ENCODE measurements at places on chromosomes 7 and 10.

DNA sequence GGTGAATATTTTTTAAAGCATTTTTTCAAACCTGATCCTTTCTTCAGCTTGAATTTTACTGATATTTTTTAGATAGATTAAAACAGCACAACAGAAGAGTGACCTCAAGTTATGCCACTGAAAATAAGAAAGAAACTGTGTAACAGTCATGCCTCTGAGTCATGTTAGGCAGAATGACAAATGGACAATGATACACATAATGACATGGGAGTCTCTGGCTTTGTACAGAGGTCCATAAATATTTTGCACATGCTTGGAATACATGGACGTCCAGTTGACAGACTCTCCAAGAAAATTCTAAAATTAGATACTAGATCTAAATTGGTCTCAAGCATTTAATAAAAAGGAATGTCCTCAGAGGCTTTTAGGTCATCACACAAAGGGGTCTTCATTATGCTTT, 21.9 kb upstream of the SEMA3A start:
- DNase-seq, result peak; percentile 75

GRCh38 chr10:95447685-95448084, 113.5 kb downstream of the SORBS1 start:
- DNase-seq, result peak; percentile 53

GRCh38 chr7:150489782-150490181, 24.9 kb upstream of the GIMAP7 start:
- DNase-seq, result no peak

DNA sequence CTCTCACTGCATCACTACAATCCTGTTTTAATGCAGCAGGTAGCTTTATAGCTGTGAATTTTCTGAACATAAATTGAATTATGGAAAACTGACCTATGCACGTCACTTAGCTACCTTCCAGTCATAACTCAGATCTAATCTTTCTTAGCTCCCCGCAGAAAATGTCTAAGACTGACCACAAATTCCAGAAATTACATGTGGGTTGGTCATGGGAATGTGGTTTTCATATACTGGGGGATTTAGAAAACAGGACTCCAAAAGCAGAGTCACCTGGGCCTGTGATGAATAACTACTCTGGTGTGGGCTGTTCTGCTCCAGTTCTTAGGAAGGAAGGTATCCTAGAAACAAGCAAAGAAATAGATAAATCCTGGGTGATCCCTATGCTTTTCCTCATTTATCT, 178.4 kb upstream of the LRRTM3 start:
- DNase-seq, result peak; percentile 81

DNA sequence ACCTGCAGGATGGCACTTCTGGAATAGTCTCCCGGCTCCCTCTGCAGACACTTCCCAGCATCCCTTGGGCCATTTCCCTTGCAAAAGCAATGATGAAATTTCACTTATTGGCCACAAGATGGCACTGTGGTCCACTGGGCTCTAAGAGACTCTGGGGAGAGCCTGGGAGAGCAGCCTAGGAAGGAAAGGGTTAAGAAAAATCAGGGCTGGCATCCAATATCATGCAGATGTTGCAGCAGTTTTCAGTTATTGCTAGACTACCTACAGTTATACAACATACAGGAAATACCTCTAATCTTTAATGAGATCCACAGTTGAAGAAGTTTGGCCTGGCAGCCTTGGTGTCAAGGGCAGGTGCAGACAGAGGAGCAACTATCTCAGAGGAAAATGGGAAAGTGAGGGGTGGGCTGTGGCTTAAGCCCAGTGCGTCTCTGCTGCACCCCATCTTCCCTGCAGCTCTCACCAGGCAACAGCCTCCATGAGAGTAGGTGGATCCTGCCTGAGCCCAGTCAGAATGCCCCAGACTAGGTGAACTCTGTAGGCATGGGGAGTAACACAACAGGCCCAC, 100.2 kb upstream of the PRSS58 start:
- DNase-seq, result peak; percentile 79

DNA sequence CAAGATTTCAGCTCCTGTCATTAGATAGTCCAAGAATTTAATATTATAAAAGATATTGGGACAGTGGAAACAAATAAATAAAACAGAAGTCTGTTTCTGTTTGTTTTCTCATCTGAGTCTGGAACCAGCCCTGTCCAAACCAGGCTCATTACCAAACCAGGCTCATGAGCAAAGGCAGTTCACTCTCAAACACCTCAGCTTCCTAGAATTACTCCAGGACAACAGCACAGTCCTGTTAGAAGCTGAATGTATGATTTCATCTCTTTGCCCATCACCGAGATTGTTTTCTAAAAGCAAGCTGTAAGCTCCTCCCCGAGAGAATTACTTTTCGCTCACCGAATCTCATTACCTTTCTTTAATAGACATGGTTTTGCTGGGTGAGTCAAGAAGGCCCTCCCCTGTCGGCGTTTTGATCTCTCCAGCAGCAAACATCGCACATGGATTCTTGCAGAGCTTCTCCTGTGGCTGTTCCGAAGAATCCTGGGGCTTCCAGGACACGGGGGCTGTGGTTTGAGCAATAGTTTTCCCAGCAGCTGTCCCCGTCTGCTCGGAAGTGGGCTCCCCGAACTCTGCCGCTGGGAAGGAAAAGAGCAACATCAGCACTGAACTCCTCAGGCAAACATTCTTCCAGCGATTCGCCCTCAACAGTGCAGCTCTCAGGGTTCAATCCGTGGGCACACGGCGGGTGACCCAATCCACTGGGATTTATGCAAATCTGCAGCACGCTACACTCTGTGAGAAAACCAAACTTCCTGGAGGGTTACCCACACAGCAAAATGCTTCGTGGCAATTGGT, 112.5 kb downstream of the SVIL start:
- no peak for DNase-seq

DNA sequence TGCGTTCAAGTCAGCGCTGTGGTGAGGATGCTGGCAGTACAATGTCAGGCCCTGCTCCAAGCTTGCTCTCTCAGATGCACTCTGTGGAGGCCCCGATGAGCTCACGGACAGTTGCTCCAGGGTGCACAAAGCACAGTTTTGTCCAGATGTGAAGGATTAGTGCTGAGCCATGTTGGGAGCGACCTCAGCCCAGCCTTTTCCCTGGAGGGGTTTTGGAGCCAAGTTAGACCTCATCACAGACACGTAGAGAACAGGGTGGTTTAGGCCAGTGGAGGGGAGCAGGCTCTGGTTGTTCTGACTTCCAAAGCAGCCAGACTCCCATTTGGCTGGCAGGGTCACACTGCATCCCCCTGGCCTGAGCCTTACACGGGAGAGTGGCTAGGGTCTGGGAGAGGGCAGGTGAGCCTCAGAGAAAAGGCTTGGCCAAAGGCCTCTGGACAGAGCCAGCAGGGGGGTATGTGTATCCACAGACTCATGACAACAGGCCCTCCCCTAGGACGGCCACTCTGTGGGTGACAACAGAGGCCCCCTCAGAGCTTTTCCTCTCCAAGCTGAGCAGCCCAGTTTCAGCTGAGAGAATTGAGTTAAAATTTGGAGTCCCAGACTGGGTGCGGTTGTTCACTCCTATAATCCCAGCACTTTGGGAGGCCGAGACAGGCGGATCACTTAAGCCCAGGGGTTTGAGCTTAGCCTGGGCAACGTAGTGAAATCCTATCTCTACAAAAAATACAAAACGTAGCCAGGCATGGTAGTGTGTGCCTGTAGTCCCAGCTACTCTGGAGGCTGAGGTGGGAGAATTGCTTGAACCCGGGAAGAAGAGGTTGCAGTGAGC, 4.7 kb downstream of the PLAC9 start:
- peak; percentile 63 for DNase-seq

GRCh38 chr7:97009753-97010732, 4.7 kb downstream of the DLX6 start:
- DNase-seq, result no peak

DNA sequence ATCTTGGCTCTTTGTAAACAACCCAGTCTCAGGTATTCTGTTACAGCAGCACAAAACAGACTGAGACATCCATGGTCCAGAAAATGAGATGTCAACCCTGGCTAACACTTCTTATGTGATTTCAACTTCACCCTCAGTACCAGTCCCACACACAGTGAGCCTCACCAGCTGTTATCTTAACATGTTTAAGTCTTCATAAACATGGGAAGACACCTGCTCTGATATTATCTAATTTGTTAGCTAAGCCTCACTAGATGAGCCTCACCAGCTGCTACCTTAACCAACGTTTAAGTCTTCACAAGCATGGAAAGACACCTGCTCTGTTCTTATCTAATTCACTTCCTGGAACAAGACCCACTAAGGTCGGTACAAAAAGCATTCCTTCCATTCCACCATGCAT, 130.8 kb downstream of the CALN1 start:
- DNase-seq, result no peak

DNA sequence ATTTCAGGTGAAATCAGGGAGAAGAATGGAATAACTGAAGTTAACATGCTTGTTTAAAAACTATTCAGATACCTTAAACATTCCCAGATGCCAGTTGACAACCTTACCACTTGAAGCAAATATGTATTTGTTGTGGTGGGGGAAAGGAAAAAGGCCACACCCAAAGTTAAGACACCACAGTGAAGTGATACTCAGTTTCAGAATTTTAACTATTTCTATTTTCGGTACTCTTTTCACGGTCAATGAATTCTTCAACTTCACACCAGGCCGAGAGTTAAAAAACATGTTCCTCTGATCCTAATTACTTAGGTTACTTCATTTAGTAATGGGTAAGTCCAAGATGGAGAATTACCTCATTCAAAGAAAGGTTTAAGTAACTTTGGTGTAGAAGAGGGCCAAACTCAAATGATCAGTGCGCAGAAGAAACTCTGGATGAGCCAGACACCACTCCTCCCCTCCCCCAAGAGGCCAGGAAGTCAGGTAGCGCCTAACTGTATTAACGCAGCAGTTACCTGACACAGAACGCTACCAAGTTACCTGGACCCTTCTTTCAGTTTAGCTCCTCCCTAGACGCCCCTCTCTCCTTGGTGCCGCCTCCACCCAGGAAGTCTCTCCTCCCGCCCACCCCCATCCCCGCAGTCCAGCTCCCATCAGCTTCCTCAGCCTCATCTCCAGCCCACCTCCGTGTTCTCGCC, 700 bp downstream of the MTPN start:
- DNase-seq, result no peak

GRCh38 chr7:108659867-108660266, 90.2 kb downstream of the DNAJB9 start:
- DNase-seq, result no peak

GRCh38 chr7:92754919-92755581, 81.3 kb downstream of the CDK6 start:
- no peak for DNase-seq

DNA sequence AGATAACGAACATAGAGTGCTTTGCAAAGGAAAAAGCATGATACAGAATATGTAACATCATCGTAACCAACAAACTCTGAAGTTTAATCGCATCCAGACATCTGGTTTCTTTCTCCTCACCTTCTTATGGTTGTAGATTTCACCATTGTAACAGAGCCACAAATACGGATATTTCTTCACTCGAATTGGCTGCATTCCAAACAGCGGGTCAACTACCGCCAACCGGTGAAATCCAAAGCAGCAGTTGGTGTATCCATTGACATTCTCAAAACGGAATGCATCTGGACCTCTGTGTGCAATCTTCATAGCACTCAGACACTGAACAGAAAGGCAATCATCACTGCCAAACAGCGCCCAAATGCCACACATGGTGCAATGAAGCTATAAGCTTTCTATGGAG, 3.4 kb downstream of the ASNS start:
- no peak for DNase-seq

DNA sequence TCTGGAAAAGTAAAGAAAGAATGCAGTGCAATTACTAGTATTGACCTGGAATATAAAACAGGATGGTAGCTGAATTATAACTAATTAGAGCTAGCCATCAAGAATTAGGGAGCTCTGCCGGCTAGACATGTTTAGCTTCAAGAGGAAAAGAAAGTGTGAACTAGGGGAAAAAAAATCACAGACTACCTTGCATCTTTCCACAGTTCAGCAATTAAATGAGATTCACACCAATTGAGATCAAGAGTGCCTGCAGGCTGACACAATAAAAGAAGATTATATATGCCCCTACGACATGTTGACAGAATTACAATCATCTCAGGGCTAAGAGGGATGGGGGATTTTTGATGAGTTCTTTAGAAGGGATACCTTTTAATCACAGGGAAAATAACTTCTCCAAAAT, 303.3 kb upstream of the CELF2 start:
- DNase-seq, result no peak

- DNase-seq, result peak; percentile 89
Observed at GRCh38 chr7:130966246-130967009, 232.4 kb upstream of the KLF14 start.

GRCh38 chr7:29017713-29018112, 59.6 kb upstream of the TRIL start:
- peak; percentile 19 for DNase-seq

- peak; percentile 14 for DNase-seq
Observed at GRCh38 chr7:50497968-50498367, 47.8 kb upstream of the FIGNL1 start.

Data from EH (cell line).